ENCODE measurements at places on chromosomes 12 and 14.

DNA sequence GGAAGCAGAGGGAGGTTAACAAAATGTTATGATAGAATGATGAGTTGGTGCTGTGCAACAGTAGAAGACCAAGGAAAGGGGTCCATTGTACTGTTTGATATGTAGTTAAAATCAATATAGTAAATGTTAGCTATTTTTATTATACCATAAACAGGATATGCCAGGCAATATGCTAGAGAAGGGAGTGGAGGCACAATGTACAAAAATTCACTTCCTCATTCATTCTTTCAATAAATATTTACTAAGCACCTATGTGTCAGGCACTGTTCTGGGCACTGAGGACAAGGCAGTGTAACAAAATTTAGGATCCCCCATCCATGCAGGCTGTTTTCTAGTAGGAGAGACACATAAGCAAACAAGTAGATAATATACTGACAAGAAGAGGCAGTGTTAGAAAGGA, 25.0 kb downstream of the FGD6 start:
- DNase-seq, result no peak

DNA sequence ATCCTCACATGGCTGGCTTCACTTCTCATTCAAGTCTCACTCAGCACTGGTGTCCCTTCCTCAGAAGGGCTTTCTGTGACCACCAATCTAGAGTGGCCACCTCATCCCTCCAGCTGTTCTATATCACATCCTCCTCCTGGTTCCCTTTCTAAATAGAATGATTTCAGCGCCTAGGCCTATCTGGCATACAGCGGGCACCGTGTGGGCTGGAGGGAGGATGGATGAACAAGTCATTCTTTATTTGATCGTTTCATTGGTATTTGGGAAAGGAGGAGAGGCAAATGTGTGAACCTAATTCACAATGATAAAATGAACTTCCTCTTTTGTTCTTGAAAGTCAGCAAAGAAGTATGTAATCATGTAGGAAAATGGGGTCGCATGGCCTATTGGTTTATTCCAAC, 394.2 kb downstream of the DPF3 start:
- no peak for DNase-seq

- no peak for DNase-seq
Observed at GRCh38 chr14:34297786-34298520, 164.1 kb downstream of the SPTSSA start.

DNA sequence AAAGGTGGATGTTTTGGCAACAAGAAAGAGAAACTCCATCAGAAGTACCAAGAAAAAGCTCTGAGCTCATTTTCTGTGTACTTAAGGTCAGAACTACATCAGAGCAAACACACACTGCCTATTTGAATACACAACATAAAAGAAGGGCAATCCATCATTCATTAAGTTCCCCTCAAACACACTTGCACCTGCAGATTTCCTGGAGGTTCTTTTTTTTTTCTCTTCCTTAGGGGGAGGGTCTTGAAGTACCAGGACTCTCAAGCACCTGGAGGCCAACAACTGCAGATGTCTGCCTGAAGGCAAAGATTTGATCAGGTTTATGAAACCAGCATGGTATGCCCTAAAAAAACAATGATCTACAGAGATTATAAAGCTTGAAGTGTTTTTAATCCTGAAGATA, 26.1 kb upstream of the PTHLH start:
- no peak for DNase-seq

DNA sequence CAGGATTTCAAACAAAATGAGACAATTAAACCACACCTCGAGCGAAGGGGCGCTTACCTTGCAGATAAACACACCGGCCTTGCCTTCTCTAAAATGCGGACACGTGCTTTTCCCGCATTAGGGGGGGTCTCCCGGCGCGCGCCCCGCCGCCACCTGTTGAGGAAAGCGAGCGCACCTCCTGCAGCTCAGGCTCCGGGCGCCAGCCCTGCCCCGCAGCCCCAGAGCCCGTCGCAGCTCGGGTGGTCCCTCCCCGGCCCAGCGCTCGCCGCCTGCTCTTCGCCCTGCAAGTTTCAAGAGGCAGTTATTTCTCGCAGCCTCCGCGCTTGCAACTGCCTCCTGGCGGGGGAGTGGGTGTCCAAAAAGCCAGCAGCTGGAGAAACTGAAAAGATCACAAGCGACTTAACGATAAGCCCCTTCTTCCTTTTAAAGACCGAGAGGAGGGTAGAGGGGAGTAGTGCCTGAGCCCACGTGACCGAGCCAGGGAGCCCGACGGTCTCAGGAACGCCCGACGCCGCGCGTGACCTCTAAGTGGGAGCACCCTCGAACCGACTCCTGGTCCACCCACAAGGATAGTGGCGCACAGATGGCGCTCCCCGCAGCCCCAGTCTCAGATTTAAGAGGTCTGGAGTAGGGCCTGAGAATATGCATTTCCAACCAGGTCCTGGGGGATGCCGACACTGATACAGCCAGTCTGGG, at the start of gene ESR2:
Gene ESR2 (minus strand): TSS at position 396 of the 696 bp plus-strand sequence. CDS start 11,386 bp downstream, outside the sequence.
- no peak for DNase-seq

DNA sequence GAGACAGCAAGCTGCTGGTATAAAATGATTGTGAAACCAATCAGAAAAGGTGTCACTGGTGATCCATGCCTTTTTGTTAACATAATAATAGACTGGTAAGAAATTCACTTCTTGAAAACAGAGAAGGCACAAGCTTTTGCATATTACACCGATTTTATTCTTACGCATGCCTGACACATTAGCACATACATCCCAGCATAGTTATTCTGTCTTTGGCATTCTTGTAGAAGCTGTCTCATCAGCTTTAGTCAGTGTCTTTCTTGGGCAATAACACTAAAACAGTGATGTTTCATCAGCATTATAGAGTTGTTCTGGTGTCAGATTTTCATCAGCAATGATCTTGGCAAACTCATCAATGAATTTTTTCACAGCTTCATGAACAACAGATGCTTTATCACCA, 283.4 kb upstream of the TMTC1 start:
- no peak for DNase-seq

- DNase-seq, result no peak
Observed at GRCh38 chr12:28855761-28856310, 293.2 kb upstream of the FAR2 start.

DNA sequence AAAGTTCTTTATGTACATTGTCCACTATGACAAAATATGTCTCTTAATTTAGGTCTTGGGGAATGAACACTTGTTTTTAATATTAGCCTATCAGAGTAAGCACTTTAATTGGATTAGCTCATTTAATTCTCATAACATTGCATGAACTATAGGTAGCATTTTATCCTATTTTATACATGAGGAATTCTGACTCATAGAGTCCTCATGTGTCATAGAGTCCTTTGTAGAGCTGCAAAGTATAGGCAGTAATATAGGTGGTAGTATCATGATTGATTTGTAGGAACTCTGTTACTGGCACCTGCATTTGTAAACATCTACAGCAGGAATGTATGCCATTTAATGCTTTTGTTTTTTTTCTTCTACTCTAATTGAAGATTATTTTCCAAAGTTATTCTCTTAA, 96.0 kb downstream of the GPHN start:
- no peak for DNase-seq

- DNase-seq, result no peak
Observed at GRCh38 chr12:105983622-105984320, 155.0 kb downstream of the NUAK1 start.

DNA sequence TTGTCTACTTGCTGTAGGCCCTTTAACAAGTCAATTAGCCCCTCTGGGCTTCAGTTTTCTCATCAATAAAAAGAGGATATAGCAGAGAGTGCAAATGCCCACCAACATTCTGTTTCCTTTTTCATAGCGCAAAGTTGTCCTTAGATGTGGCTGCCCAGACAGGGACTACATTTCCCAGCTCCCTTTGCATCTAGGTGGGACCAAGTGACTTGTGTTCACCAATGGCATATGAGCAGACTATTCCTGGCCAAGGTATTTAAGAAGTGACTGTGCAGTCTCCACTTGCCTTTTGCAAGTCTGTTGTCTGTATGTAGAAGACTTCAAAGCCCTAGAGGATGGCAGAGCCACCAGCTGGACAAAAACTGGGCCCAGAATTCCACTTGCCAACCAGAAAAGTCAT, 59.7 kb downstream of the DAO start:
- DNase-seq, result no peak

DNA sequence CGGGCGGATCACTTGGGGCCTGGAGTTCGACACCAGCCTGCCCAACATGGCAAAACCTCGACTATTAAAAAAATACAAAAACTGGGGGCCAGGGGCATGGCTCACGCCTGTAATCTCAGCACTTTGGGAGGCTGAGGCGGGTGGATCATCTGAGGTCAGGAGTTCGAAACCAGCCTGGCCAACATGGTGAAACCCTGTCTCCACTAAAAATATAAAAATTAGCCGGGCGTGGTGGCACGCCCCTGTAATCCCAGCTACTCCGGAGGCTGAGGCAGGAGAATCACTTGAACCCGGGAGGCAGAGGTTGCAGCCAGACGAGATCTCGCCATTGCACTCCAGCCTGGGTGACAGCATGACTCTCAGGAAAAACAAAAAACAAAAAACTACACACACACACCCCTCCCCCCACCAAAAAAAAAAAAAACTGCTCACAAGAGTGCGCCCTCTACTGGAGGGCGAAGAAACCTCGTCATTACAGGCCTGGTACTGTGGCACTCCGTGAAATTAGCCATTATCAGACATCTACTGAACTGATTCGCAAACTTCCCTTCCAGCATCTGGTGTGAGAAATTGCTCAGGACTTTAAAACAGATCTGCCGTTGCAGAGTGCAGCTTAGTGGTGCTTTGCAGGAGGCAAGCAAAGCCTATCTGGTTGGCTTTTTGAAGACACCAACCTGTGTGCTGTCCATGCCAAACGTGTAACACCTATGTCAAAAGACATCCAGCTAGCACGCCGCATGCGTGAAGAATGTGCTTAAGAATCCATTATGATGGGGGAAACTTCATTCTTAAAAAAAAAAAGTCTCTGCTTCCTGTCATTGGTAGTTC, 7.7 kb downstream of the PPP1R3E start:
- DNase-seq, result no peak

DNA sequence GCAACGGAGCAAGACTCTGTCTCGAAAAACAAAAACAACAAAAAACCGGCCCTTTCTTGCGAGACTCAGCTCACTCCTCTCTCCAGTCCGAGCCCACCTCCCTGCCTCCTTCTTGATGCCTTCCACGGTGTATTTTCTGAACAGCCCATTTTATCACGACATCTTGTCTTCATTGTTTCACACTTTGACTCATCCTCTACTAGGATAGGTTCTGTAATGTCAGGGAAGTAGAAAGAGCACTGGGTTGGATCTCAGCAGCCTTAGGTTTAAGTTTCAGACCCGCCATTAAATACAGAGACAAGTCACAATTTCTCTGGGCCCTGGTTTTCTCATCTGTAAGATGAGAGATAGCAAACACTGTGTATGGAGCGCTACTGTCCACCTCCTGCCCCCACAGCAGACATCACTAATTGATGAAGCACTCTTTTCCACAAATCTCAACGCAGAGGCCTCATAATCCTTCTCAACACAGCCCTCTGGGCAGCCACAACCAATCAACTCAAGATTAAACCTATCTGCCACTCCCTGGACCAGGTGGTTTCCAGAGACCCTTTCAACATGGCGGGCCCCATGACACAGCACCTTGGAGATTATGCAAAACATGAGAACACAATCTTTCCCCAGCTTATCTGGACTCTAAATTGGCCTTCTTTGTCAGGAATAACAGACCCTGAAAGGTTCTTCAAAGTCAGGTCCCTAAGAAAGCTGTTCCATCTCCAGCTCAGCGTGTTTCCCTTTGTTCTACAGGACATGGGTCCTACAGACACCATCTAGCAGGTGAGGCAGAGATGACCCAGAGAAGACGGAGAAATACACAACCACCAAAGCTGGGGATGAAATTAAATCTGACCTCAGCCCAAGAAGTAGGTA, 35.6 kb downstream of the CCDC88C start:
- DNase-seq, result no peak

GRCh38 chr14:88181072-88181471, 142.0 kb downstream of the KCNK10 start:
- DNase-seq, result no peak

GRCh38 chr12:41213107-41213506, 25.0 kb downstream of the PDZRN4 start:
- no peak for DNase-seq

- DNase-seq, result no peak
Observed at GRCh38 chr14:88879022-88879421, 54.6 kb downstream of the TTC8 start.

GRCh38 chr14:63766611-63767010, 38.7 kb upstream of the SGPP1 start:
- no peak for DNase-seq

DNA sequence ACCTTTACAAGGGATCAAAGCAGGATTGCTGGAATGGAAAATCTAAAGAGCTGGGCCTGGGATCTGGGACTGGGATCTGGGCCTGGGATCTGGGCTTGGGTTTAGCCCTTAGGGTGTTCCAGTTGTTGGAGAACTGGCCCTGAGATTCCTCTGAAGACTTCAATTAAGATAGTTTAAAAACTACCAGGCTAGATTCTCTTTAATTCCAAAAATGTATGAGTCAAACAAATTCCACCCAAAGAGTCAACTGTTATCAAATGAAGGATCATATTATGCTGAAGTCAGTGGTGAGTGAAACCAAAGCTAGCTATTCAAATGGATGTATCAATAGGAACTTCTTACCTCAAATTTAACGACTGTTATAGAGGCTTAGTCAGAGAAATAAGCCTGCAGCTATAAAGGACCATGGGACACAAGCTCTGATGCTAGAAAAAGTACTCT, 40.5 kb downstream of the LIMA1 start:
- DNase-seq, result no peak

DNA sequence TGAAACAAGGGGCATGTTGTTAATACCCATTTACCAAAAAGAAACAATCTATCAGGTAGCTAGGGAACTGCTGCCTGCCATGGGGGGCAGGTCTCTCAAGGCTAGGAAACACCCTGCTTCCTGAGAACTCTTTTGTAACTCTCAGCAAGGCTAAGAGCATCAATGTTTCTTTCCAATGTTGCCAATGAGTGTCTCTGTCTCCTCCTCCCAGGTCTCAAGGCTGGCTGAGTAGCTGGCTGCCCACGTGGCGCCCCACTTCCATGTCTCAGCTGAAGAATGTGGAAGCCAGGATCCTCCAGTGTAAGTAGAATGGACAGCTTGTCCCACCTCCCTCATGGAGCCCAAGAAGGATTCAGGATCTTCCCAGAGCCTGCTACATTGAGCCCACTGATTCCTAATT, 3.4 kb downstream of the ABHD4 start:
- no peak for DNase-seq

DNA sequence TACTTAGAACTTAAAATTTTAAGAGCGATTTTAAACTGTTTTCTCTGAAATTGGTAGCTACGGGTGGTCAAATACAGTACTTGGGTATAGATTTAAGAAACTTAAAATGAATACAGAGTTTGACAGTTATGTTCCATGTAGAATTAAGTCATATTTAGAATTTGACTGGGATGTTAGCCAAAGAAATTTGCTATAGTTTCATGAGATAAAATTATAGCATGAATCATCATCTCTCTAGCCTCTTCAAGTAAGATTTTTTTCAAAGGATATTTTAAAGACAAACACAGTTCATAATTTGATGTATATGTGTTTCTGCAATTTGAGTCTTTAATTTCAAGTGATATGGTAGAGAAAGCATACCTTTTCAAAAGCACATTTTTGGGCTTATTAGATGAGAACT, 41.0 kb downstream of the ZCRB1 start:
- DNase-seq, result no peak

GRCh38 chr14:45084946-45085346, 1.0 kb downstream of the PRPF39 start:
- no peak for DNase-seq

GRCh38 chr12:125434936-125435443, 369.8 kb downstream of the AACS start:
- DNase-seq, result no peak
